ENCODE measurements at places on chromosomes 3 and 15.

- no peak for DNase-seq
Observed at GRCh38 chr3:111862974-111863373, 3.9 kb downstream of the PHLDB2 start.

- no peak for DNase-seq
Observed at GRCh38 chr3:69770219-69770618, 31.0 kb downstream of the MITF start.

DNA sequence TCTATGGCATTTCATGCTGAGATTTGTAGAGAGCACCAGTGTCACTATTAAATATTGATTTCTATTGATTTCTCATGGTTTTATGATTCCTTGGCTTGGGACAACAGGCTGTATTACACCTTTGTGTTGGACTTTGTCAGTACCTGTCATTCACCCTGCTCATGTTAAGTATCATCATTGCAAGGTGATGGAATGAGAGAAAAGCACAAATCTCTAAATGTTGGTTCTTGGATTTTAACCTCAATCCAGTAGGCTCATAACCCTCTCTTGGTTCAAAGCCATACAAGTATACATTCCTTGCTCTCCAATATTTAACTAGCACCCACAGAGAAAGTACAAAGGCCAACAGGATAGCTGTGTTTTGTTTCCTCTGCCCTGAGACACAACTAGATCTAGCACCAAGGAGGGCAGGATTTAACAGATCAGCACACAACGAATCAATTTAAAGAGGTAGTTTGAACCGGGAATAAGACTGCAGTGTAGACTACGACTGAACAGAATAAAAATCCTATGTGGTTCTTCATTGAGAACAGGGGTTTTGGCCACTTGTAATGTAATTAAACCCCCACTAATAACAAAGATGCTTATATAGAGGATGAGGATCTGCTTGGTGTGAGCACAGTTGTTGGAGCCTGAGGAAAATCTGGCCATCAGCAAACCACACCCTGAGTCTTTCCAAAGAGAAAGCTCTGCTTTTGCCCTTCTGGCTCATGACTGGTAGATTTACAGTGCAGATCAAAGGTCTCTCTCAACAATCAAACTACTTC is 78.0 kb upstream of the TNFSF10 start:
- DNase-seq, result no peak

DNA sequence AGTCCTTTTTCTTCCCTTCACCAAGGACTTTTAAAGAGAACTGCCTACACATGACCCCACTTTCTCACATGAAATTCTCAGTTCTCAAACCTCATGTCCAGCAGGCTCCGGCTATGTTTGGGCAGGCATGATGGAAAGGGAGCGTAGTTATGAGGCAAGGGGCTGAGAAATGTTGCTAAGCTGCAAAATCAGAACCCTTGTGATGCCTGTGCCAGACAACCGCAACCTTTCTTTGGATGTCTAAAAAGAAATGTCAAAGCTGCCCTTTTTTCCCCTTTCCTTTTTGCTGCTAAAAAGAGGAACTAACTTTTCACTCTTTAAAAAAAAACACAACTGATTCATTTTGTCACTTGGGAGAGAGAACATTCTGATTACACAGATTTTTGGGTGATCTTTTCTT is 19.2 kb downstream of the GNB4 start:
- no peak for DNase-seq

DNA sequence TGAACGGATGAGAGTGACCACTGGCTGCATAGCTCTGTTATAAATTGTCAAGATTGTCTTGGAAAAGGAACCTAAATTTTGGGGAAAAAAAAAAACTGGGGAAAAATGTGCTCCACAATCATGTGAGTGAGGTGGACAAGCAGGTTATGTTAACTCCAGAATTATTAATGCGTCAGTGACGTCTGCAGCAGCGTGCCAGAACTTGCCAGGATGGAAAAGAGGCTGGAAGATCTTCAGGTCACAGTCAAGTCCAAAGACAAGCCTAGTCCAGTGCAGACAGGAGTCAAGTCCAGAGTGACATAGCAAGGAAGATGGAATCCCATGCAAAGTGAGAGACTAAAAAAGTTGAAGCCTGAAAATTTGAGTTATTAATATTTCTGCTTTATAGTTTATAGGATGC is 140.6 kb downstream of the RYR3 start:
- no peak for DNase-seq

DNA sequence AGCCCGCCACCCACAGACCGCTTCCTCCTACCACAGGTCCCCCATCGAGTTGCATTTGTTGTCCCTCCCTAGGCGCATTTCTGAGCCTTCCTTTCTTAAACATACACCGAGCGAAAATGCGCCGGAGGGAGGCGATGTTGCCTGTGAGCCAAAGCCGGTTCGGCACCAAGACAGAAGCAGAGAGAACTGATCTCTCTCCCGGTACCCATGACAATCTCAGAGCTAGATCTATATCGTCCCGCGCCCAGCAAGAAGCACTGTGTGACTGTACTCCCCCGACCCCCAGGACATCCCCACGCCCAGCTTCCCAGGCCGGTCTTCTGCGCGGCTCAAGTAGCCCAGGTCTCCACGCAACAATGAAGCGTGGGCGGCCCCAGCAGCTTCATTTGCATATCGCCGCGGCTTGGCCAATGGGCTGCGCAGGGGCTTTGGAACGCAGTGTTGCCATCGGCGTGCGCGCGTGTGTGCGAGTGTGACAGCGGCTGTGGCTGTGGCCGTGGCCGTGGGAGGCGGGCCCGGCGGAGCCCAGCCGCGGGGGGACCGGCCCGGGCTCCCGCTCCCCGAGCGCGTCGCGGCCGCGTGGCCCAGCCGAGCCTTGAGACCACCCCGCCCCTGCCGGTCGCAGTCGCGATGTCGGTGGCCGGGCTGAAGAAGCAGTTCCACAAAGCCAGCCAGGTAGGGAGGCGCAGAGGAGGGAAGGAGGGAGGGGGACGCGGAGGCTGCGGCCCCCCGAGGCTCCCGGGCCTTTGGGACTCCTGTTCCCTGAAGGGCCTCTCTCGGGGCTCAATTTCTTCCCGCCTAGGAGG is at the start of gene SH3GL3:
Gene SH3GL3, plus strand, starts transcription at position 438 of the 806 bp plus-strand sequence. Its CDS starts 193 bp downstream, at position 631.
- DNase-seq, result no peak

- DNase-seq, result no peak
Observed at GRCh38 chr3:157512534-157512933, 9.3 kb upstream of the VEPH1 start.

GRCh38 chr15:80554560-80554959 is 140.6 kb upstream of the ABHD17C start:
- no peak for DNase-seq

DNA sequence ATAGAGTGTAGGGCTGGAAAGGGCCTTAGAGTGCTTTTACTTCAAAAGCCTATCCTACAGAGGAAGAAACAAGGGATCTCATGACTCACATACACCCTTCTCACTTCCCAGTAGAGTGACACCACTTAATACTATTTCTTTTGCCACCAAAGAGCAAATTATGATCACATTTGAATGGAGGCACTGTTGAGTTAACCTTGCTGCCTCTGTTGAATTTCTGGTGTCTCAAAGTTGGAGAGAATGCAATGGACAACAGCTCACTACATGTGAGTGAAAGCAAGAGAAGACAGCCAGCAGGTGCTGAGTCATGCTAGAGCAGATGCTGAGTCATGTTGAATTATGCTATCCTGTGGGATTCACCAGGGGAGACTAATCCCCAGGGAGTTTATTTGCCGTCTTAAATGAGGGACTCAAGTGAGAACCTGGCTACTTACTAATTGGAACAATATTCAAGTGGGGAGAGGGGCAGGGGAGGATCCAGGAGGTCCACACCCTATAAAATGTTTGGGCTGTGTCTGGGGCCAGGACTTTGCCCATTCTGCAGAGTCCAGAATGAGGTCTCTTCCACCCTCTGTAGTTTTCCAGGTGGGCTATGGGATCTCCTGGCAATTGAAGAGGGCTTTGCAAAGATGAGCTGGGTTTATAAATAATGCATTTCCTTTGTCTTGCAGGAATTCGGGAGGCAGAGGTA is 35.8 kb downstream of the ST8SIA2 start:
- DNase-seq, result no peak

GRCh38 chr3:15341030-15341726 is 8.8 kb upstream of the SH3BP5 start:
- DNase-seq, result no peak

GRCh38 chr3:124014366-124014942 is 22.5 kb upstream of the ROPN1 start:
- DNase-seq, result no peak

DNA sequence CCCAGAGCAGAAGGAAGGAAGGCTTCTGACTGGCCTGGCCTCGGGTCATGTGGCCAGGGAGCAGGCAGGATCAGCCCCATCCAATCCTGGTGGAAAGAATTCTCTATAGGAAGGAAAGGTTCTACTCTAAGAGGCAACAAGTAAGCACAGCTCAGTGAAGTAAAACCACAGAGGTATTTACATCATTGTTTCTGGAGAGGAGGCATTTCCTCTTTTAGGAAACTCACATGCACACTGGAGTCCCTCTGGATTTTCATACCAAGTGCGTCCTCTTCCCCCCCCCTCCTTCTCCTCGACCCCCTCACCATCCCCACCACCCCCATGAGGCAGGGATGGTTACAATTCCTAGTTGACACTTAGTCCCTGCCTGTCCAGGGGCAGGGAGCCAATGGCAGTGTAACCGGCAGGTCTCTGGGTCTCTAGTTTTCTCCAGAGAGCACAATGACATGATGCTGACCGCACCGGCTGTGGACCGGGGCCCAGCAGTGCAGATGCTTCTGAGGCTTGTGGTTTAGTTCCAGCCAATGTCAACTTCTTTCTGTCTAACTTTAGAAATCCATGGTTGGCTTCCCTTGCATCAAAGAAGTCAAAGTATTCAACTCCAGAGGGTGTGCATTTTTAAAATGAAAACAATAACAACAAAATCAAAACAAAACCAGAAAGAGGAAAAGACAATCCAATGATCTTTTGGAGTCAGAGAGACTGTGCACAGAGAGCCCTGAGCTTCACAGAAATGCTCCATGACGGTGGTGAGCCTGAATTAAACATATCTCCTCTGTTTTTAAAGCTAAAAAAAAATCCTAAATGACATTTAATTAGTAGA is 230.3 kb upstream of the TLE3 start:
- DNase-seq, result no peak

DNA sequence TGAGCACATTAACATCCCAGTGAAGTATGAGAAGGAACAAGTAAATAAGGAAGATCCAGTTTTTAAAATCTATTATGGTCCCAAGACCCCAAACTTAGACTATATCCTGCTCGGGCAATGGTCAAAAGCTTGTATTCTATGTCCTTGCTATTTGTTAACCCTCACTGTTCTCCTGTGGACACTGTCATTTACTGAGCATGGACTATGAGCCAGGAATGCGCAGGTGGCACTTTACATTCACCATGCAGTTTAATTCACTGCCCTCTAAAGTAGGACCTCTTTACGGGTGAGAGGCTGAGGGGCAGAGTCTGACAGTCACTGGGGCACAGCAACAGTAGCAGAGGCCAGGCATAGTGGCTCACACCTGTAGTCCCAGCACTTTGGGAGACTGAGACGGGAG is 28.6 kb downstream of the SPATA12 start:
- DNase-seq, result no peak

DNA sequence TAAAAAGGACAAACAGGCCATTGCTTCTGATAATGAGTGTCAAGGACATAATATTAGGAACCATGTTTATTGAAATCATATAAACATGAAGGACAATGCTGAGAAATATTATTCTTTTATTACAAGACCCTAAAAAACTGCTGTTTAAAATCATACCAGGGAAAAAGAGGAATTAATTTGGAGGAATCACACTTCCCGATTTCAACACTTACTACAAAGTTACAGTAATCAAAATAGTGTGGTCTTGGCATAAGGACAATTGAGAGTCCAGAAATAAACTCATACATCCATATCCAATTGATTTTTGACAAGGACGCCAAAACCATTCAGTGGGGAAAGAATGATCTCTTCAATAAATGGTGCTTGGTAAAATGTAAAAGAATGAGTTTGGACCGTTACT is 13.0 kb downstream of the CYP1A1 start:
- no peak for DNase-seq

DNA sequence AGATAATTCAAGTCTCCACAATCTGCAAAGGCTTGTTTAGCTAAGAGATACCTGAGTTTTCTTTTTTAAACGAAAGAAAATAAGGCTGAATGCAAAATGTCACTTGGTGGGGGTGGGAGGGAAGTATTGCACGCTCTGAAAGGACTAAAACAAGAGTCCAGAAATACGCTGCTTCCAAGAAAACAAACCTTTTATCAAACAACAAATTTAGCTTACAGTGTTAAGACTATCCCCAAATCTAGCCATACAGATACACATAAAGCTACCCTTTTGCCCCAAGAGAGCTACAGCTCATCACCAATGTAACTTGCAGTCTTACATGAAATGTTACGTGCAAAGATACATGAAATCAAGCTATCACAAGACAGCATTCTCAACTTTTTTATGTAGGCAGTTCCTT is 522.5 kb downstream of the FOXP1 start:
- no peak for DNase-seq

DNA sequence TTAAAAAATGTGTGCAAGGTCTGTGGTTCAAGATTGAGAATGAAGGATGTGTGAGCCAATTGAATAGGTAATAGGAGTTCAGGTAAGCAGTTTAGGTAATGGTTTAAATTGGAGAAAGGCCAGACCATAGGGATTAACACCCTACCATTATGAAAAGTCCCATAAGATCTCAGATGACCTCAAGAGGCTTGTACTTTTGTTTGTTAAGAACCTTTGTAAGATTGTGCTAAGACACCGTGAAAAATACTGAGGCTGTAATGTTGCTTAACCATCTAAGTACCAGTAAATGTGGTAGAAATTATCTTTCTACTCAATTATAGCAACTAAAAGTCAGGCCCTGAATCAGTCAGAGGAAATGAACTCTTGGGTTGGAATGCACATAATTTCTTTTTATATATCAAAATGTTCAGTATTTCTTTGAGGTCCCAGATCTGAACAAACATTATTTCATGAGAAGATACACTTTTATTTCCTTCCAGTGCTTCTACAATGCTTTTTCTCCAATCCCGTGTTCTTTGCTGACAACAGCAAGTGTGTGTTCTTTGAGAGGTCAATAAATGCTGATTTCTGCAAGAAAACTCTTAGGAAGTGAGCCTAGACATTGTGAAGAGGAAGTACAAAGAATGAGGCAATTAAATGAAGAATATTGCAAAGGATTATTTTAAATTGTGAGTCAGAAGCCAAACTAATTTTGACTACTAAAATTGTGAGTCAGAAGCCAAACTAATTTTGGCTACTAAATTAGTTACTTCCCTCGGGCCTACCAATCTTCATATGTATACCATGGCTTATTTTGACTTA is 66.4 kb downstream of the TCF12 start:
- DNase-seq, result no peak

DNA sequence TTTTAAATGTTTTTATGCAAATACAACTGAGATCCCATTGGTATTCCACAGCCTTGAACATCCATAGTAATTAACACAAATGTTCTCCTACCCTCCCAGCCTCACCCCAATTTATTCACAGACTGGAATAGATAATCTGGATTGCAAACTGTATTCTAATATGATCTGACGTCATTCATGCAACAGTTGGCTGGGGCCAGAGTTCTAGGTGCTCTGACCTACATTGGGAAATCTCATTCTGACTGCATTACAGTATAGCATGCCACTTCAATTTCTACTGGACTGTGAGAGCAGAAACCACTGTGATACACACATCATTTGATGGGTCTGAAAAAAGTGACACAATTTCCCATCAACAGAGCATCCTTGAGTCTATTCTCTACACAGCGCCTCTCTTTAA is 403.1 kb downstream of the MAGI1 start:
- DNase-seq, result no peak

GRCh38 chr3:102481050-102481449 is 46.2 kb downstream of the ZPLD1 start:
- no peak for DNase-seq

GRCh38 chr3:114223143-114223542 is 14.2 kb downstream of the ZNF80 start:
- DNase-seq, result no peak

- DNase-seq, result no peak
Observed at GRCh38 chr3:24707936-24708335, 213.3 kb upstream of the THRB start.
